ENCODE measurements at places on chromosomes 2 and 18.

DNA sequence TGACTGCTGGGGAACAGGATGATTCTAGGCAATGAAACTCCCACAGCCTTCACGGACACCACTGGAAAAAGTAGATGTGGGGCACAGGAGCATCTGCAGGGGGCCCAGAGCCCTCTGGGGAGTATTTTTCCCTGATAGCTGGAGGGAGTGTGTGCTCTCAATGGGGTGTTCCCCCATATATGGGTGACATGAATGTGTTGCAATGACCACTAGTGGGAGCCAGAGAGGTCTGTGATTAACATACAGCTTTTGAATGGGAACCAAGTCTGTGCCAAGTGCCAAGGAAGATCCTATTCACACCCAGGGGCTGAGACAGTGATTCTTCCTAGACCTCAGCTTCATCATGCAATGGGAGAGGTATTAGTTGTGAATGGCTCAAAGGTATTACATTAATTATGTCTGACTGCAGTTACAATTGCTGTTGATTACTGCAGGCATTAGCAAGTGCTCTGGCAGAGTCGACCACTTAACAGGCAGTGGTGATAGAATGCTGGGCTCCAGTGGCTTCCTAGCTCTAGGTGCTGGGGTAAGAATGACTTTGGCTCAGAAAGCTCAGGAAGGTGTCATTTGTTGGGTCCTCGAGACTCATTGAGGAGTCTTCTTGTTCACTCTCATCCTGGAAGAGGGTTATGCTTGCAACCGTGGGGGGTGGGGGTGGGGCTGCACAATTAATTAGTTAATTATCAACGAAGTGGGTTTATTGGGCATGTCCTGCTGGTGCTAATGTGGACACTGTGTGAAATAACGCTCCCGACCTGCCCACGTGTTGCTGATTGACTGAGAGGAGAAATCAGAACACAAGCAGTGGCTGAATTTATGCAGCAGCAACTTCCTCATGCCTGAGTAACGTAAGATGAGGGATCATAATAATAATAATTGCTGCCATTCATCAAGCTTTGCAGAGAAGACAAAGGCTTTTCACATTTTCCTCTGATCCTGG, 194.1 kb downstream of the CLIP4 start:
- H3K36me3 ChIP-seq: no peaks in the 10 kb centered on the region
- H3K27ac ChIP-seq: no peak overlapping the region
- peak; percentile 31 for DNase-seq
- peaks cover 19% of the 10 kb centered on the region for H3K4me1 ChIP-seq
- peaks cover 36% of the 10 kb centered on the region for H3K27me3 ChIP-seq

- H3K36me3 ChIP-seq: no peaks in the 10 kb centered on the region
- H3K27ac ChIP-seq: no peak overlapping the region
- H3K4me3 ChIP-seq: no peak overlapping the region
- no peaks in the 10 kb centered on the region for H3K27me3 ChIP-seq
Observed at GRCh38 chr18:33878213-33878612, 300.2 kb downstream of the ASXL3 start.

- no peak for DNase-seq
- H3K27ac ChIP-seq: no peak overlapping the region
- H3K27me3 ChIP-seq: peaks cover 29% of the 10 kb centered on the region
- no peaks in the 10 kb centered on the region for H3K4me1 ChIP-seq
Observed at GRCh38 chr2:234939576-234939975, 12.2 kb upstream of the SH3BP4 start.

DNA sequence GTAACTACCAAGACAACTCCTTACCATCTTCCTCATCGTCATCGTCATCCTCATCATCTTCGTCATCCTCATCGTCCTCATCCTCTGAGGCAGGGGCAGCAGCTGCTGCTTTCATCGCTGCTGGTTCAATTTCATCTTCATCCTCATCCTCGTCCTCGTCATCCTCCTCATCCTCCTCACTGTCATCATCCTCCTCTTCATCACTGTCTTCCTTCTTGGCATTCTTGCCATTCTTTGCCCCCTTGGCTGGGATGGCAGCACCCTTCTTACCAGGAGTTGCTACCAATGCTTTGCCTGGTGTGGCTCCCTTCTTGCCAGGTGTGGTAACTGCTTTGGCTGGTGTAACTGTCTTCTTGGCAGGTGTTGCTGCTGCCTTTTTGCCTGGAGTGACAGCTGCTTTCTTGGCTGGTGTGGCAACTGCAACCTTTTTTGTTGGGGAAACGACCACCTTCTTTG, 2.7 kb downstream of the NCL start:
- peak overlapping the region; percentile 8 for H3K27ac ChIP-seq
- DNase-seq: no peak
- peaks cover 70% of the 10 kb centered on the region for H3K36me3 ChIP-seq
- peak overlapping the region; percentile 94 for H3K4me3 ChIP-seq

DNA sequence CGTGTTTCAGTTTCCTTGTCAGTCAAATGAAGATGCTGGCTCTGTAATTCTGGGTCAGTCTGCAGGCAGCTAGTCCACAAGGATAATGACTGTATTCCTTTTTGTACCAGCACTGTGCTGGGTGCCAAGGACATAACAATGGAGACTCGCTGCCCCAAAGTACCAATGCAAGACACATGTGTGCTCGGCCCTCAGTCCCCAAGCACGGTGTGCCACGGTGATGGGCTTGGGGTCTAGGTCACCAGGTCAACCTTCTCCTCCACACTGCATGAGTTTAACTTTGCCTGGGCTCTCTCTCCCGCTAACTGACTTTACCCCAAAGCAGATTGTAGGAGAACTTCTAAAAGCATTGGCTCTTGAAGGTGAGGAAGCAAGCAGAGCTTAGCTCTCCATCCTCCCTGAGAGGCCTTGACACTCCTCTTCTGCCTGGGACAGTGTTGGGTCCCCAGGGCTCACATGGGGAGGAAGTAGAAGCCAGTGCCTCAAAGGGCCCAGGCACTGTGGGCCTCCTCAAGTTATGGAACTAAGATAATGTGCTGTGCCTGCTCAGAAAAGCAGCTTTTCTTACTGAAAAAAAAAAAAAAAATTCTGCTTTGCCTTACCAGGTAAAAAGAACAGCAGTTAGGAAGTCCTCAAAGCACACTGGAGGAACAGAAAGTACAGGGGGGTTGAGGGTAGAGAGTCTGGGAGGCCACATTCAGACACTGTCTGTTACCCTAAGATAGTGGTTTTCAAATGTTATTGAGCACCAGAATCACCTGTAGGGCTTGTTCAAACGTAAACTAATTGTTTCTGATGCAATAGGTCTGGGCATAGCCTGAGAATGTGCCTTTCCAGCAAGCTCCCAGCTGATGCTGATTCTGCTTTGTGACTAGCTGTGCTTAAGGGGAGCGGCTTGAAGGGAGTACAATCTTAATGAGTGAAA, 276.4 kb upstream of the CXCR4 start:
- DNase-seq: no peak
- H3K4me1 ChIP-seq: peaks cover 39% of the 10 kb centered on the region
- no peaks in the 10 kb centered on the region for H3K36me3 ChIP-seq
- H3K4me3 ChIP-seq: no peak overlapping the region
- no peak overlapping the region for H3K27ac ChIP-seq
- no peaks in the 10 kb centered on the region for H3K27me3 ChIP-seq

DNA sequence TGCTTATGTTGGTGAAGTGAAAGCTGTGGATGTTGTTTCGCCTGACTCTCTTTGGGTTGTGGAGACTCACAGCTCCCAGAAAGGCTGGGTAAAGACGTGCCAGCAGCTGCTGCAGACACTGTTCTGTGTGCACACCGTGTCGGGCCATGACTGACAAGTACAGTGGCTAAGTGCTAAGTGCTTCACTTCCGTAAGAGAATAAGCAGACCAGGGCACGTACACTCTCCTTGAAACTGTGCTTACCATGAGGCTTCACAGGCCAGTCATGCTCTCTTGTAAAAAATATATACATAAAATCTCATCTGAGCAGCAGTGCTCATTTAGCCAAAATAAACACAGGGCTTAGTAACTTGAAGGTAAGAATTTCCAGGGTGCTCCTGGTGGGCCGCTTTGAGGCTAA, 86.0 kb downstream of the NRP2 start:
- DNase-seq: no peak
- H3K27ac ChIP-seq: no peak overlapping the region
- peaks cover 8% of the 10 kb centered on the region for H3K4me1 ChIP-seq

DNA sequence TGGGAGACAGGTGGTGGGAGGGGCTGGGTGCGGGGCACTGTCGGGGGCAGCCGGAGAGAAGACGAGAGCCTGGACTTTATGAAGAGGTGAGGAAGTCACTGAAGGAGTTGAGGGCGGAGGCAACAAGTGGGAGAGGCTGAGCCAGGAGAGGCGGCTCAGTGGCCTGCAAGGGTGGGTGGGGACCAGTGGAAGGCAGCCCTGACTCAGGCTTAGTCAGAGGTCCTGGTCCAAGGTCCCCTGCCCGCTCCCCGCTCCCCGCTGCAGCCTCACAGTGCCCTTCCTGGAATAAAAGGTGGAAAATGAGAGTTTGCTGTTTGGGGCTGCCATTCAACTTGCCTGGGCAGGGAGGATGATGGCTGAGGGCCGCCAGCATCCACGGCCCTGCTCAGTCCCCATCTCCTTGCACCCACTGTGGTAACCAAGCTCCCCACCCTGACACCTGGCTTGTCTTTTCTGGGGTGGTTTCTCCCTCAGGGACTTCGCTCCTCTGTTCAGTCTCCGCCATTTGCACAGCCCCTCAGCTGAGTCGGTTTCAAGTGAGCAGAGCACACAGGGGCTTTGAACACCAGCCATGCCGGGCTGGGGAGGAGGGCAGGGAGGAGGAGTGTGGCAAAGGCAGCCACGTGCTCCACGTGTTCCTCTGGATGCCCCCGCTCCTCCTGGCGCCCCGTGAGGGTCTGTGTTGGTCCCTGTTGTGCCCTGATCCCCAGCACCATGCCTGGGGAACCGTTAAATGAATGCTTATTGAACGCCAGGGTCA, 13.7 kb upstream of the RALB start:
- H3K27ac ChIP-seq: no peak overlapping the region
- peaks cover 3% of the 10 kb centered on the region for H3K36me3 ChIP-seq
- H3K4me1 ChIP-seq: peaks cover 6% of the 10 kb centered on the region
- no peaks in the 10 kb centered on the region for H3K27me3 ChIP-seq
- DNase-seq: no peak

- H3K36me3 ChIP-seq: no peaks in the 10 kb centered on the region
- H3K27me3 ChIP-seq: no peaks in the 10 kb centered on the region
- H3K4me3 ChIP-seq: no peak overlapping the region
Observed at GRCh38 chr18:39302481-39302880, 1736.9 kb upstream of the CELF4 start.

- H3K4me3 ChIP-seq: no peak overlapping the region
- DNase-seq: no peak
- H3K36me3 ChIP-seq: no peaks in the 10 kb centered on the region
- H3K27ac ChIP-seq: no peak overlapping the region
- H3K27me3 ChIP-seq: peaks cover 9% of the 10 kb centered on the region
Observed at GRCh38 chr2:172280571-172281361, 146.6 kb upstream of the ITGA6 start.

DNA sequence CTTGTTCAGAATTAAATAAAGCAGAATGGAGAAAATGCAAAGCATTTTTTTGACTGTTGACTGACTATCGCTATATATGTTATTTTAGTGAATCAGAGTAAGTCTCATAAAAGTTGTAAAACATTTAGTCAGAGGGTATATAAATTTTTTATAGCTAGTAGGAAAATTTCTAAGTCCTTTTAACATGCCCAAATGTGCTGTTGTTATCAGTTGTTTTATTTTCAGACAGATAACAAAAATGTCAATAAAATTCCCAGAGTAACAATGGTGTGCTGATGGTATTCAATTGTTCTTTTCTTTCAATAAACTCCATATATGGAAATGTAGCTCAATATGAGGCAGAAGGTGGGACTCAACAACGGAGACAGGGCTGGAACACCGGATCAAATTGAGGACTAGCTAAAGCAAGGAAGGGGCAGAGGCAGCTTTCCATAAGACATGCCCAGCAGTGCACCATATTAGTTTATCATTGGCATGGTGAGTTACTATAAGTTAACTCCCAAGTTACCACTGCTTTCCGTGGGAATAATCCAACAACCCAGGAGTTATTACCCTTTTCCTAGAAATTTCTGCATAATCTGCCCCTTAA, 26.6 kb downstream of the GULP1 start:
- H3K27me3 ChIP-seq: no peaks in the 10 kb centered on the region
- H3K4me1 ChIP-seq: no peaks in the 10 kb centered on the region
- H3K4me3 ChIP-seq: no peak overlapping the region
- H3K36me3 ChIP-seq: no peaks in the 10 kb centered on the region
- DNase-seq: no peak
- H3K27ac ChIP-seq: no peak overlapping the region

DNA sequence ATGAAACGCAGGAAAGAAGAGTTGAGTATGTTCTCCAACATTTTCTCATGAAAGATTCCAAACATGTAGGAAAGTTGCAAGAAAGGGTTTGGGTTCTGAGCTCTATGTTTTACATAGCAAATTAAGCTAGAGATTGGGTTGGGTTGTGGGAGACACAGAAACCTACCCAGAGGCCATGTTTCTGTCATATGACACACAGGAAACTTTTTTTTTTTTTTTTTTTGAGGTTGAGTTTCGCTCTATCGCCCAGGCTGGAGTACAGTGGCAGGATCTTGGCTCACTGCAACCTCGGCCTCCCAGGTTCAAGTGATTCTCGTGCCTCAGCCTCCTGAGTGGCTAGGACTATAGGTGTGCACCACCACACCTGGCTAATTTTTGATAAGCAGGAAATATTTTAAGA, 57.6 kb downstream of the DOCK10 start:
- H3K4me1 ChIP-seq: peaks cover 76% of the 10 kb centered on the region
- H3K4me3 ChIP-seq: peak overlapping the region; percentile 64
- peak overlapping the region; percentile 90 for H3K27ac ChIP-seq
- H3K27me3 ChIP-seq: no peaks in the 10 kb centered on the region
- peaks cover 62% of the 10 kb centered on the region for H3K36me3 ChIP-seq
- no peak for DNase-seq

- H3K27me3 ChIP-seq: peaks cover 2% of the 10 kb centered on the region
- no peak overlapping the region for H3K27ac ChIP-seq
- H3K36me3 ChIP-seq: no peaks in the 10 kb centered on the region
- no peaks in the 10 kb centered on the region for H3K4me1 ChIP-seq
- no peak for DNase-seq
Observed at GRCh38 chr2:41782306-41783158, 265.3 kb upstream of the PKDCC start.

- peak overlapping the region; percentile 95 for H3K27ac ChIP-seq
- H3K4me3 ChIP-seq: peak overlapping the region; percentile 90
- H3K27me3 ChIP-seq: no peaks in the 10 kb centered on the region
- peaks cover 35% of the 10 kb centered on the region for H3K4me1 ChIP-seq
- peak; percentile 73 for DNase-seq
- peaks cover 60% of the 10 kb centered on the region for H3K36me3 ChIP-seq
Observed at GRCh38 chr2:43225788-43226557, 433 bp downstream of the ZFP36L2 start.

DNA sequence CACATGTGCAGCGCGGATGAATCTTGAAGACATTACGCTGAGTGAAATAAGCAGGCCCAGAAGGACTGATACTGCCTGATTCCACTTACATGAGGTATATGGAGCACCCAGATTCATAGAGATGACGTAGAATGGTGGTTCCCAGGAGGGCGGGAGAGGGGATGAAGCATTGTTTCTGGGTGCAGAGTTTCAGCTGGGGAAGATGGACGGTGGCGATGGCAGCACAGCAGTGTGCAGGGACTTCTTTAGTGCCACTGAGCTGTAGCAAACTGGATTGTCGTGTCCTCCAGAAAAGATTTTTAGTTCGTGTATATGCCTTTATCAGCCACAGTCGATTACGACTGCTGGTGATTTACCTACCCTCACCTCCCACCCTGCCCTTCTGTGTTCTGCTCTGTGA, 30.5 kb downstream of the RAB12 start:
- peaks cover 52% of the 10 kb centered on the region for H3K36me3 ChIP-seq
- no peak for DNase-seq
- H3K27me3 ChIP-seq: no peaks in the 10 kb centered on the region
- peaks cover 4% of the 10 kb centered on the region for H3K4me1 ChIP-seq
- no peak overlapping the region for H3K4me3 ChIP-seq

Data from activated T-helper 2 cell treated with anti-CD3 and anti-CD28 coated beads, Interferon-gamma antibody, Interleukin-2, Interleukin-4, amounts not matched to agents 10 μg/mL and 5 μg/mL and 100 μg/mL, durations not matched to agents 14 hours and 24 hours and 36 hours (primary cell).